Activated T-cell treated with anti-CD3 and anti-CD28 coated beads, Interleukin-2, amount 50 U/mL, for 72 hours (primary cell): ENCODE measurements at places on chromosomes 13 and 19. TPM values are rescaled to one million over a fixed set of nuclear protein-coding genes. Genes with fewer than 3 reads are reported as not detected.
A peak's percentile ranks its signal among the peaks of the same experiment; 100 is the strongest.

The MED25 gene
- 50.2 TPM for total RNA-seq

GRCh38 chr13:37225414-37226070, 120.1 kb upstream of the CSNK1A1L start:
- no peaks in the 10 kb centered on the region for H3K27me3 ChIP-seq
- H3K36me3 ChIP-seq = no peaks in the 10 kb centered on the region
- no peaks in the 10 kb centered on the region for H3K4me1 ChIP-seq
- H3K27ac ChIP-seq = no peak overlapping the region

- H3K27ac ChIP-seq = peak within 1 kb of the TSS; percentile 91
- no peaks in the 10 kb centered on the region for H3K36me3 ChIP-seq
- DNase-seq = peak; percentile 76
- no peaks in the 10 kb centered on the region for H3K27me3 ChIP-seq
These were observed at the start of gene RNASEH2B for GRCh38 chr13:50909605-50910484. TSS of gene RNASEH2B (plus strand) at chr13:50909791. CDS start at chr13:50910077, 286 bp downstream.

DNA sequence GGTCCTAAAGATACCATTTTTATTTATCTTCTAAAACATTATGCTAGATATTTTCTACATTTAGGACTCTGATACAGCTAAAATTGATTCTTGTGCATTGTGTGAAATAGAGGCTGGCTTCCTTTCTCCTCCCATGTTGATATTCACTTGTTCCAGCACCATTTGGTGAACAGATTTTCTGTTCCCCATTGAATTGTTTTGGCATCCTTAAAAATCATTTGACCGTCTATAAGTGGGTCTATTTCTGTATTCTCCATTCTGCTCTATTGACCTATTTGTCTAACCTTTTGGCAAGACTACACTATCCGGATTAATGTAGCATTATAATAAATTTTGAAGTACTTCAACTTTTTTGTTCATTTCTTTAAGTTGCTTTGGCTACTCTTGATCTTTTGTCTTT, 2689.2 kb downstream of the PCDH9 start:
- no peaks in the 10 kb centered on the region for H3K27me3 ChIP-seq
- DNase-seq = no peak
- H3K36me3 ChIP-seq = no peaks in the 10 kb centered on the region
- H3K4me3 ChIP-seq = no peak overlapping the region
- no peaks in the 10 kb centered on the region for H3K4me1 ChIP-seq
- no peak overlapping the region for H3K27ac ChIP-seq

The PEG3 gene
- total RNA-seq = 0.12 TPM

DNA sequence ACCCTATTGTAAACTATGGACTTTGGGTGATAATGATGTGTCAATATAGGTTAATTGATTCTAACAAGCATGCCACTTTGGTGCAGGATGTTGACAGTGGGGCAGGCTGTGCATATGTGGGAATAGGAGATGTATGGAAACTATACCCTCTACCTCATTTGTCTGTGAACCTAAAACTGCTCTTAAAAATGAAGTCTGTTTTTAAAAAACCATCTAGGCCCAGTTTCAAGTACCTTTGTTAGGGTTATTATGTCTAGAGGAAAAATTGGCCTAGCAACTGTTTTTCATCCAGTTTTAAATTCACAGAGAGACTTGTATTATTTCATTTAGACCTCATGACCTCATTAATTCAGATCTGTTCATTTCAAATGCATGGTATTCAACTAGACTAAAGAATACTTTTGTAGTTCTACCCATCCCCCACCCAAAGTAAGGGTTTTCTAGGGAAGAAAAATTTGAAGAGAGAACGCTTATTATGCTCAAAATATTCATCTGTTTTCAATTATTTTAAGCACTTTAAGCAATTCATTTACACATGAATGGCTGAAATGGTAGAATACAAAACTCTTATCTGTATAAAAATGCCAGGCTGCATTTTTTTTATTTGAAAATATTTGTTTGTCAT, 1781.9 kb upstream of the MIR17HG start:
- no peak overlapping the region for H3K4me3 ChIP-seq
- no peaks in the 10 kb centered on the region for H3K4me1 ChIP-seq
- H3K36me3 ChIP-seq = no peaks in the 10 kb centered on the region
- H3K27ac ChIP-seq = no peak overlapping the region
- no peak for DNase-seq
- H3K27me3 ChIP-seq = no peaks in the 10 kb centered on the region

DNA sequence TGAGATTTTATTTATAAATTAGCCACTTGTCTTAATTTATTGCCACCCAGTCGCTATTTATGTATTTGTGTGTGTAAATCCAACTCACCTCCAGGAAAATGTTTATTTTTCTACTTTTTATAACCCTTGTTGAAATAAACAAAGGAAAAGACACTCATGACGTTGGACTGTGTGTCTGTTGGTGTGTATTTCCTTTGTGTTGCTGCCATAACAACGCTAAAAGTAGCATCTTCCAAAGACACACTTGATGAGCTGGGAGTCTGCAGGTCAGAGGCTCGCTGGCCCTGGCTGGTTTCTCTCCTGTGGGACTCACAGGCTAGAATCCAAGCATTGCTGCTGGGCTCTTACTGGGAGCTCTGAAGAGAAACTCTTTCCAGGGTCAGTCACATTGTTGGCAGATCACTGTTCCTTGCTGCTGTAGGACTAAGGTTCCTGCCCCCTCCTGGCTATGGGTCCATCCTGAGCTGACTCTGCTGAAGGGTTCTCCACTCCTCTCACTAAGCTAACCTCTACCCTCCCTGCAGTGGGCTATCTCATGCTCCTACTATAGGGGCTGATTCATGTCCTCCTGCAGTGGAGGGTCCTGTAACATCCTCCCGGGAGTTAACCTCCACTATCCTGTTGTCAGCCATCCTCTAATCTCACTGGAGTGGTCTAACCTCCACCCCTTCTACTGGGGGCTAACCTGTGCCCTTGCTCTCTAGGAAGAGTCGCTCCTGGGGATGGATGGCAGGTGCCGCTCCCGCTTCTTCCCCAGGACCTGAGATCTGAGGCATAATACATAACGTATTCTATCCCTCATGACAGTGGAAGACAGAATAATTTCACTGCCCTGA, 2.1 kb downstream of the IFNL2 start:
- DNase-seq = no peak
- no peak overlapping the region for H3K27ac ChIP-seq
- H3K27me3 ChIP-seq = peaks cover 21% of the 10 kb centered on the region
- no peaks in the 10 kb centered on the region for H3K4me1 ChIP-seq

The S1PR2 gene
- total RNA-seq = 11.5 TPM

The ZSCAN22 gene
- total RNA-seq = 5.0 TPM

GRCh38 chr19:3708207-3708931, at the start of gene TJP3:
TSS of gene TJP3 (plus strand) at chr19:3708384. CDS start at chr19:3728433, 20,049 bp downstream.
- no peak within 1 kb of the TSS for H3K27ac ChIP-seq
- H3K4me3 ChIP-seq = no peak within 1 kb of the TSS
- H3K36me3 ChIP-seq = no peaks in the 10 kb centered on the region
- no peak for DNase-seq

GRCh38 chr19:16524991-16525734, 17.1 kb downstream of the CHERP start:
- no peak overlapping the region for H3K27ac ChIP-seq
- H3K36me3 ChIP-seq = peaks cover 20% of the 10 kb centered on the region
- H3K27me3 ChIP-seq = no peaks in the 10 kb centered on the region
- DNase-seq = no peak
- H3K4me1 ChIP-seq = no peaks in the 10 kb centered on the region

- DNase-seq = no peak
- H3K27me3 ChIP-seq = peaks cover 34% of the 10 kb centered on the region
- no peaks in the 10 kb centered on the region for H3K36me3 ChIP-seq
- H3K27ac ChIP-seq = no peak overlapping the region
- H3K4me1 ChIP-seq = peaks cover 10% of the 10 kb centered on the region
- no peak overlapping the region for H3K4me3 ChIP-seq
These were observed 48.4 kb downstream of the SERP2 start for GRCh38 chr13:44421853-44422525.

GRCh38 chr19:682678-683320, 6.6 kb downstream of the FSTL3 start:
- no peak for DNase-seq
- no peaks in the 10 kb centered on the region for H3K27me3 ChIP-seq
- no peaks in the 10 kb centered on the region for H3K36me3 ChIP-seq
- H3K27ac ChIP-seq = no peak overlapping the region
- no peaks in the 10 kb centered on the region for H3K4me1 ChIP-seq

The KIR3DL1 gene
- total RNA-seq = 0.21 TPM

GRCh38 chr13:71587817-71588216, 279.2 kb downstream of the DACH1 start:
- H3K27me3 ChIP-seq = no peaks in the 10 kb centered on the region
- no peak overlapping the region for H3K27ac ChIP-seq
- no peak for DNase-seq
- H3K36me3 ChIP-seq = no peaks in the 10 kb centered on the region

- DNase-seq = no peak
- no peaks in the 10 kb centered on the region for H3K36me3 ChIP-seq
- no peaks in the 10 kb centered on the region for H3K4me1 ChIP-seq
- H3K27ac ChIP-seq = no peak overlapping the region
- no peaks in the 10 kb centered on the region for H3K27me3 ChIP-seq
These were observed 71.9 kb upstream of the KLF12 start for GRCh38 chr13:74206061-74206561.

DNA sequence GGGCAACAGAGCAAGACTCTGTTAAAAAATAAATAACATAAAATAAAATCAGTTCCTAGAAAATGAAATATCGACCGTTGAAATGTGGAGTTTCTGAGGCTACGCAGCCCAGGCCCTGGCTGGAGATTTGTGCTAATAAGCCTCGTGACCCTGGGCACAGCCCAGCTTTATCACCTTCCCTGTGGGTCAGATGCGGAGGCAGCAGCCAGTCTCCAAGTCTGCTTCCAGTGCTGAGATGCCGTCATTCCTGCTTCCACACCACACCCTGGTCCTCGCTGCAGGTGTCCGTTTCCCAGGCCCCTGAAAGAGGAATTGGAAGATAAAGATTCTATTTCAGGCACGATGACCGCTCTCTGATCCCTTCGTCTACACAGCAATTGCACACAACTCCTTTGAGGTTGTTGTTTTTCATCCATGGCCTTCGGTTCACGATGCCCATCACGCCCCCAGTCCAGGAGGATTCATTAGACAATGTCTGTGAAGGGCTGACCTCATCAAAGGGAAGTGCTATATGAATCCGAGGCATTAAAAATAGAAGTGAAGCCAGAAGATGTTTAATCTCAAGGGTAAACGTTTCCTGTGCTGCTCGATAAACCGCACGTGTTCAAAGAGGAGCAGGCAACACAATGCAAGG, 48.3 kb upstream of the ATP11A start:
- no peaks in the 10 kb centered on the region for H3K36me3 ChIP-seq
- peaks cover 11% of the 10 kb centered on the region for H3K4me1 ChIP-seq
- no peak overlapping the region for H3K4me3 ChIP-seq
- peaks cover 30% of the 10 kb centered on the region for H3K27me3 ChIP-seq

GRCh38 chr19:18311502-18312091, 11.3 kb downstream of the LSM4 start:
- peaks cover 6% of the 10 kb centered on the region for H3K36me3 ChIP-seq
- H3K4me3 ChIP-seq = no peak overlapping the region
- peaks cover 25% of the 10 kb centered on the region for H3K4me1 ChIP-seq
- H3K27me3 ChIP-seq = no peaks in the 10 kb centered on the region
- DNase-seq = no peak

GRCh38 chr19:14409146-14410023, 9.8 kb downstream of the DDX39A start:
- DNase-seq = no peak
- no peaks in the 10 kb centered on the region for H3K27me3 ChIP-seq
- H3K4me1 ChIP-seq = peaks cover 42% of the 10 kb centered on the region
- H3K27ac ChIP-seq = peak overlapping the region; percentile 88
- H3K4me3 ChIP-seq = no peak overlapping the region

The CLEC17A gene
- 0.46 TPM for total RNA-seq

DNA sequence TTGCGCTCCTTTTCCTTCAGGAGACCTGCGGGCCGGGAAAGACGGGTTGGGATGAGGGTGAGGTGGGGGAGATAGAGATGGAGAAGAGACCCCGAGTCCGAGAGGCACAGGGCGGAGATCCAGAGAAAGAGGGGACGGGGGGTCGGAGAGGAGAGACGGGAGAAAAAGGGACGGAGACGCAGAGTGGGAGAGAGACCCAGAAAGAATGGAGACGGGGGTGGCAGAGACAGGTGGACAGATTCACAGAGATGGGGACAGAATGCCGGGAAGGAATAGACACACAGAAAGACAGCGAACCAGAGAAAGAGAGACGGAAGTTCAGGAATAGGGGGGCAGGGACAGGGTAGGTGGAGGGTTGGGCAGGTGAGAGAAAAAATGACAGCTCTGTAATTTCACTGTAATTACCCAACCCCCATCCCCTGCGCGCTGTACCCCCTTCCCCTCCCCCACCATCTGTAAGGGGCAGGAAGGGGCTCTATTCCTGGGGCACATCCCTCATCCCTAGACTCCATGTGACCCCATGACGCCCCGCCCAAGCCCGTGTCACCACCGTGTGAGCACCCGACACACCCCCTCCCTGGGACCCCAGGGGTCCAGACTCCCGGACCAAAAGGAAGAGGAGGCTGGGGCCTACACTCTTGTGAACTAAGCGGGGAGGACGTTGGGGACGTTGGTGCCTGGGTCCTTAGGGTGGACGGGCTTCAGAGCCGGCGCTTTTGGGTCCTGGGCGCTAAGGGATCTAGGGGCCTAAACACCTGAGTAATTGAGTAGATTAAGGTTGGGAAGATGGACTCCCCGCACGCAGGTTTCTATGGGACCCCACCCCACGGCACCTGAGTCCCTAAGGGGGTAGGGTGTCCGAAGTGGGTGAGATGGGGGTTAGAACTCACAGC, 967 bp downstream of the DBP start:
- peak overlapping the region; percentile 90 for H3K4me3 ChIP-seq
- H3K27me3 ChIP-seq = no peaks in the 10 kb centered on the region
- H3K27ac ChIP-seq = peak overlapping the region; percentile 79
- peak; percentile 49 for DNase-seq
- H3K4me1 ChIP-seq = peaks cover 50% of the 10 kb centered on the region

GRCh38 chr13:63972328-63972727, 2556.7 kb upstream of the PCDH20 start:
- no peak overlapping the region for H3K27ac ChIP-seq
- H3K36me3 ChIP-seq = no peaks in the 10 kb centered on the region
- H3K4me1 ChIP-seq = no peaks in the 10 kb centered on the region
- DNase-seq = no peak

The ICAM1 gene
- 20.7 TPM for total RNA-seq

DNA sequence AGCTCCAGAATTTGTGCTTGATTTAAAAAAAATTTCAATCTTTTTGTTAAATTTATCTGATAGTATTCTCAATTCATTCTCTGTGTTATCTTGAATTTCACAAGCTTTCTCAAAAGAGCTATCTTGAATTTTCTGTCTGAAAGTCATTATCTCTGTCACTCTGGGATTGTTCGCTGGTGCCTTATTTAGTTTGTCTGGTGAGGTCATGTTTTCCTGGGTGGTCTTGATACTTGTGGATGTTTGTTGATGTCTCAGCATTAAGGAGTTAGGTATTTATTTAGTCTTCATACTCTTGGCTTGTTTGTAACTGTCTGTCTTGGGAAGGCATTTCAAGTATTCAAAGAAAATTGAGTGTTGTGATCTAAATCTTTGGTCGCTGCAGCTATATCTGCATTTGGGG, 106.3 kb downstream of the TNFSF13B start:
- H3K4me1 ChIP-seq = no peaks in the 10 kb centered on the region
- DNase-seq = no peak
- H3K4me3 ChIP-seq = no peak overlapping the region
- H3K36me3 ChIP-seq = no peaks in the 10 kb centered on the region
- H3K27ac ChIP-seq = no peak overlapping the region
- H3K27me3 ChIP-seq = no peaks in the 10 kb centered on the region

The SUPT5H gene
- 192 TPM for total RNA-seq
